ENCODE measurements at places on chromosomes 6 and 20.

DNA sequence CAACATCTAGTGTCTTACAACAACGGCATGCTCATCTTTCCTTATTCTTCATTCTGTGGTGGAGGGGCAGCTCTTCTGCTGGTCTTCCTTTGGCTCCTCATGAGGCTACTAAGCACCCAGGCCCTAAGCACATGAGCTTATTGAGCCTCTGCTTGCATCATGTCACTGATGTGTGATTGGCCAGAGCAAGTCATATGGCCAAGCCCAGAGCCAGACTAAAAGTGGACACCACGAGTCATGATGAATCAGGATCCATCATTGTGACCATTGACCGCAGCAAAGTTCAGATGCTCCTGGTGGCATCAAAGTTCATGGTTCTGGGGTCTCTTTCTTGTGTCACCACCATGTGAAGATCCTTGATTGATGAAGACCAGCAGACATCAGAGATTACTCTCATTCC, 192.0 kb upstream of the FOXA2 start:
- no peak for DNase-seq

- no peak for DNase-seq
These were observed 42.8 kb upstream of the DSE start for GRCh38 chr6:116327803-116328527.

DNA sequence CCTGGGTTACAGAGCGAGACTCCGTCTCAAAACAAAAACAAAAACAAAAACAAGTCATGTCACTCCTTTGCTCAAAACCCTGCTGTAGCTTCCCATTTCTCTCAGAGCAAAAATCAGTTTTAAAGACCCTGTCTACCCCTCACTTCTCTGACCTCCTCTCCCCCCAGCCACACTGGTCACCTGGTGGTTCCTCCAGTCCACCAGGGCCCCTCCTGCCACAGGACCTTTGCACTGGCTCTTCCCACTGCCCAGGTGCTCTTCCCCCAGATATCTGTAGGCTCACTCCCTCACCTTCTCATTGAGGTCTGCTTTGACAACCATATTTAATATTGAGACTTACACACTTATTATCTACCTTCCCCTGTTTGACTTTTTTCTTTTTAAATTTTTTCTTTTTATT, 4.9 kb upstream of the TEAD3 start:
- no peak for DNase-seq

GRCh38 chr6:17032590-17032987, 69.3 kb upstream of the STMND1 start:
- no peak for DNase-seq

Measured in hematopoietic multipotent progenitor cell treated with erythropoietin and hydrocortisone succinate and interleukin-3 and kit ligand, for 15 days (in vitro differentiated cells).